ENCODE measurements at places on chromosomes 3 and 15.

DNA sequence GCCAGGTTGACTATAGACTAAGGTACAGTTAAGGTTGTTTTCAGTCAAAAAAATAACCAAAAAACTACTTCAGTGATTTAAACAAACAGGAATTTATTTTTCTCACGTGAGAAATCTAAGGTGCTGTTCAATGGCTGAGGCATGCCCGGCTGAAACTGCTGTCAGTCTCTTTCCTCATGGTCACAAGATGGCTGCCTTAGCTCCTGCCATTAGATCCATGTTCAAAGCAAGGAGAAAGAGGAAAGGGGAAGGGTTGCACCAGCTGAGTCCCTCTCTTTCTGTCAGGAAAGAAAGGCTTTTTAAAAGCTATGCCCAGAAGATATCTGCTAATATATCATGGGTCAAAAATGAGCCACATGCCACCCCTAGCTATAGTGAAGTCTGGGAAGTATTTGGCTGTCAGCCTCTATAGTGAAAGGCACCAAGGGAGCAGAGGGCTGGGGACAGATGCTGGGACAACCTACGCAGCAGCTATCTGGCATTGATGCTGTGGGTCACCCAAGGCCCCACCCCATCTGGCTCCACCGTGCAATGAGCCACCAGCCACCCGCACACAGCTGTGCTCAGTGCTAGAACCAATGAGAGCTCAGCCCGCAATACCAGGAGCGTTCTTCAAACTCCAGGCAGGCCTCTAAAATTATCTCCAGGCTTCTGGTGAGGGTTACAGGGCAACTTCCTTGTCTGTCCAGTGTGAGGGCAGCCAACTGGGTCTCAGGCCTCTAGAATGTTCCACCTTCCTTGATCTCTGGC is 64.7 kb upstream of the GATA2 start:
- DNase-seq, result no peak

DNA sequence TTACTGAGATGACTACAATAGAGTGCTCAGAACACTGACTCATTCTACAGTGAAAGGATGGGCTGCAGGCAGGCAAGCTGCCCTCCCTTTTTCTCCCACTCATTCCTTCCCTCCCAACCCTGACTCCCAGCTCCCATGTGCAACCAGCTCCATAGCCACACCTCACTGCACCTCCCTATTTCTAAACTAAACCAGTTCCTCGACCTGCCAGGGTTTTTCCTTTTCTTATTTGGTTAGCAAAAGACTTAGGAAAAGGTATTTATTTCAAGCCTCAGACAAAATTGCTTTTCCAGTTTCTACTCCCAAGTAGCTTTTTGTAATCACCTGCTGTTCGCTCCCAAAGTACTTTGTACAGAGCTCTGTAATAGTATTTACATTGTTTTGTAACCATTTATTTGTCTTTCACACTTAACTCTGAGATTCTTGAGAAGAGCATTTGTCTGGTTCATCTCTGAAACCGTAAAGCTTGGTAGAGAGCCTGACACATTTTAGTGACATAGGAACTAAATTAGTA is 2.2 kb downstream of the AADAC start:
- no peak for DNase-seq

DNA sequence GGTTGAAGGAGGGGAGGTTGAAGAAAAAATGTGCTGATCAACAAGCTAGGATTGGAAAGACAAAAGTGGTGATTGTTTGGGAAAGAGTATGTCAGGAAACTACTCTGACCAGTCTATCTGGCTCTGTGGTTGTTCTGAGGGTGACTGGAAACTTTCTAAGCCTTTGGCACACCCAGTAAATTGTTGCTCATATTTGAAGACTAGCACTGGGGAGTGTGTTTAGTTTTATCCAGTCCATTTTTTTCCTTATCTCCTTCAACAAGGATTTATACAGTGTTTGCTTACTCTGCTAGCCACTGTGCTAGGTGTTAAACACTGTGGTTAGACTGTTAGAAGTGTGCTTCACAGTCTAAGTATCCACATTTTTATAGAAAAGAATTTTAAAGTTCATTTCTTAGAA is 28.8 kb downstream of the PPM1L start:
- DNase-seq, result no peak

DNA sequence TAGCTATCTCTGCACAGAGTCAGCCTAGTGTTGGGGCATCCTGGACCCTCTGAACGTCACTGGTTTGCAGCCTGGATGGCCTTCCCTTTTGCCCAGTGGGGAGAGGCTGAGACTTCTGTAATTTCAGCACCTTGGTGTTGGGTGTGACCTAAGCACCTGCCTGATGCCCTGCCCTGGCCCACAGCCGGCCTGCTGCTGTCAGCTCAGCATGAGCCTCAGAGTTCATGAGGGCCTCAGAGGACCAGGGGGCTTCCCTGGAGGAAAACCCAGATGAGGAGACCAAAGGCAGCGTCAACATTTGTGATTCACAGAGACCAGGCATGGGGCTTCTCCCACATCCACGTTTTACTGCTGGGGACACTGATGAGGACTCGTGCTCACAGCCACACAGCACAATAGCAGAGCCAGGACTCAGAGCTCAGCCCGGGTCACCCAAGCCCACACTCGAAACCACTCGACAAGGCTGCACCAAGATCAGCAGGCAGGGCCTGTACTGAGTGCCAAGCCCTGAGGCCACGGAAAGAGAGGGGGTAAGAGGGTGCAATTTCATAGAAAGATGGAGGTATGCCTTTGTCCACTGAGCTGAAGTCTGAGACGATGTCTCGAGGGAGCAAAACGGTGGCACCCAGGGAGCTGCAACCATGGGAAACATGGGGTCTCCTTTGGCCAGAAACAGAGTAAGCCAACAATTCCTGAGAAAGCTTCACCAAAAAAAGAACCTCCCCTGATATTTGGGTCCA is 9.9 kb upstream of the GP9 start:
- DNase-seq, result no peak

- DNase-seq, result no peak
These were observed 96.5 kb downstream of the KCNAB1 start for GRCh38 chr3:156216852-156217251.

- no peak for DNase-seq
These were observed 76.8 kb upstream of the DPH6 start for GRCh38 chr15:35622641-35623340.

GRCh38 chr3:54355800-54356199 is 233.4 kb downstream of the CACNA2D3 start:
- DNase-seq, result no peak

DNA sequence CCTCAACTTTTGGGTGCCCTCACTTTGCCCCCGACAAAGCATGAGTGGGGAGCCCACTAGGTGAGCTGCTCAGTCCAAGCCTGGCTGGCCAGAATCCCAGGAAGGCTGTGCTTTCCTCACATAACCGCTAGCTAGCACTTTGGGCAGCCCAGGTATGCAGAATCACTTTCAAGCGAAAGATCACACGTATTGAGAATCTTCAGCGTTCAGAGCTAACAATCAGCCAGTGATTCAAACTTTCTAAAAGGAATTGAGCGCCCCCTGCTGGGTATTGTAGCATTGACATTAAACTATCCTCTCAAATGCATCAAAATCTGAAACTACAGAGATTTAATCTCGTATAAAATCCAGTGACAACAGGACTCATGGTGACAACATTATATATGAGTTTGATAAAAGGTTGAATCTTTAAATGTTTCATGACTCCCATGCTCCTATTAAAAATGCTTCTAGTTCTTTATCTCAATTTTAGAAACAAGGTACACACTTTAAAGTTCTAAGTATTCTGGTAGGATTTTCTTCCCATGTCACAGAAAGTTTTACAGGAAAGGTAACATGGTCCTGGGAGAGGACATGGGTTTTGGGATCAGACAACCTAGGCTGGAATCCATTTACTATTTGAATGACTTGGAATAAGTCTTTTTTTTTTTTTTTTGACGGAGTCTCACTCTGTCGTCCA is 11.8 kb downstream of the ANAPC13 start:
- peak; percentile 85 for DNase-seq

GRCh38 chr15:48516121-48516520 is 129.4 kb downstream of the FBN1 start:
- DNase-seq, result no peak

- DNase-seq, result no peak
These were observed 90.0 kb downstream of the ARIH1 start for GRCh38 chr15:72564091-72564490.

GRCh38 chr3:75985432-75985831 is 200.1 kb upstream of the ZNF717 start:
- DNase-seq, result no peak

DNA sequence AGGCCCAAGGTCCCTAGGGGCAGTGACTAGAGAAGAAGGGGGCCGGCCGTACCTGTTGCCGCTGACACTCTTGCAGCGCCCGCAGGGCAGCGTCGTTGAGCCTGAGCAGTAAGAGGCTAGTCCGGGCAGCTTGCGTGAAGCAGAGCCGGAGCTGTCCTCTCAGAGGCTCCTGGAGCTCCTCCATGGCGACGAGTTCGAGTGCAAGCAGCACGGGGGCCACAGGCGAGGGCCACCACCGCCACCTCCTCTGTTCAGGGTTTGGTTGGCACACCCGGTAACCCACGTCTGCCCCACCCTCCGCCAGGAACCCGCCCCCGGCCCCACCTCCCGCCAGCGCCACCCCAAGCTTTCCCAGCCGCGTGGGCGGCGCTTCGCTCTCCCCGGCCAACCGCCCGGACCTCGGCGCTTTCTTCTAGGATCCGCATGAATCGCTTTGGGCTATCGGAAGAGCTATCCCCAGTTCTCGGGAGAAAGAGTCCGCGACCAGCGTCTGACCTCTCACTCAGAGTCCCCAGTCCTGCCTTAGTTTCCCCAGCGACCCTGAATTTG is at the start of gene ELL3:
Gene ELL3, minus strand, starts transcription at position 249 of the 549 bp plus-strand sequence. Its CDS starts 65 bp downstream, at position 184.
- DNase-seq, result peak; percentile 60

DNA sequence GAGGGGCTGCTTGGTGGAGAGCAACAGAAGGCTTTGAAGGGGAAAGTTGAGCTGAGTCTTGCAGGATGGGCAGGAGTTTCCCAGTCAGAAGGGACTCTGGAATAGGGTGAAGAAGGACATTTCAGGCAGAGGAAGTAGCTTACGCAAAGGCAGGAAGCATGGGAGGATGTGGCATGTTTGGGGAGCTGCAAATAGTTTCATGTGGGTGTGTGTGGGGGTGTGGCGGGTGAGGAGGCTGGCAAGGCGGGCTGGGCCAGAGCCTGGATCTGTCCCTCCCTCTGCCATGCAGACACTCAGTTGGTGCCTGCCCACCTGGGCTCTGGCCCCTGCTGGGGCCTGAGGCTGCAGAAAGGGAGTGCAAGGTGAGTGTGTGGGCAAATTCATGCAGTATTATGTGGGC is 10.4 kb downstream of the TEX264 start:
- no peak for DNase-seq

DNA sequence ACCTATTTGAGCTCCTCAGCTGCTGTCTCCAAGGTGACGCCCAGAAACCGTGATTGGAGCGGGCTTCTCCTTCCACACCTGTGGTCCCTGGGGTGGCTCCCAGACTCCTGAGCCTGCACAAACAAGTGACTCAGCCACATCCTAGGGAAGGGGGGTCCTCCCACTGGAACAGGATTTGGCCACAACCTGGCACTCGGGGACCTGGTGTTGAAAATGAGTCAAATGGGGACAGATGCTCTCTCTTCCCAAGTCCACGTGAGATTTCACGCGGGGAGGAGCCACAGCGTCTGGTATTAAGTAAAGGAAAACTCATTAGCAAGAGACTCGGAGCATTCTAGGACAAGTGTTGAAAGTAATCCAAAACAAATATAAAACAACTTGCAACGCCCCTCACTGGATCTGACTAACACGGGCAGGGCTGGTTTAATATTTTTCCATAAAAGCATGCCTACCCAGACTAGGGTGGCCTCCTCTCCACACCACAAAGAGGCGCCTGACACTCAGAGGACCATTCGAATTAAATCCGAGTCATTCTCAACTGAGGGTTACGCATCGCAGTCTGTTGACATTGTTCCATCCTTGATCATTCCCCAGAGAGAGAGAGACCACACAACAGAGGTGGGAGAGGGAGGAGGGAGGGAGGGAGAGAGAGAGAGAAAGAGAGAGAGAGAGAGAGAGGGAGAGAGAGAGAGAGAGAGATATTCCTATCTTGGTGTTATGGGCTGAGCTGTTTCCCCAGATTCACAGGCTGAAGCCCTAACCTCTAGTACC is 74.4 kb downstream of the MGLL start:
- no peak for DNase-seq

DNA sequence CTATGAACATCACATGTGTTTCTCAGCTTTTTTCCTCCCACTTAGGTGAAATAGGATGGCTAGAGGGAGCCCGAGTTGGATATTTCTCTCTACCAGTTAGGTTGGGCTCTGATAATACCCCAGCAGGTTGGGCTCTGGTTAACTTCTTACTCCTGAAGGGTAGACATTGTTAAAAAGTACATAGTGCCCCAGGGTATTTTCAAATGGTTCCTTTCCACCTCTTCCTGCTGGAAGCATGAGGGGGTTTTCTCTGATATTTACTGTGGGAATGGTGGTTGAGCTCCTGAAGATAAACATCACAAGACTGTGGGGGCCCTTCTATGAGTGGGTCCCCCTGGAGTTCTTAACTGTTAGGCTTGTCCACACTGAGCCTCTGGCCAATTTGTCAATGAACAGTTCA is 36.1 kb upstream of the SPESP1 start:
- no peak for DNase-seq

GRCh38 chr3:157530637-157531300 is 27.6 kb upstream of the VEPH1 start:
- no peak for DNase-seq

- no peak for DNase-seq
These were observed 98.4 kb upstream of the PFN2 start for GRCh38 chr3:150069154-150069527.

DNA sequence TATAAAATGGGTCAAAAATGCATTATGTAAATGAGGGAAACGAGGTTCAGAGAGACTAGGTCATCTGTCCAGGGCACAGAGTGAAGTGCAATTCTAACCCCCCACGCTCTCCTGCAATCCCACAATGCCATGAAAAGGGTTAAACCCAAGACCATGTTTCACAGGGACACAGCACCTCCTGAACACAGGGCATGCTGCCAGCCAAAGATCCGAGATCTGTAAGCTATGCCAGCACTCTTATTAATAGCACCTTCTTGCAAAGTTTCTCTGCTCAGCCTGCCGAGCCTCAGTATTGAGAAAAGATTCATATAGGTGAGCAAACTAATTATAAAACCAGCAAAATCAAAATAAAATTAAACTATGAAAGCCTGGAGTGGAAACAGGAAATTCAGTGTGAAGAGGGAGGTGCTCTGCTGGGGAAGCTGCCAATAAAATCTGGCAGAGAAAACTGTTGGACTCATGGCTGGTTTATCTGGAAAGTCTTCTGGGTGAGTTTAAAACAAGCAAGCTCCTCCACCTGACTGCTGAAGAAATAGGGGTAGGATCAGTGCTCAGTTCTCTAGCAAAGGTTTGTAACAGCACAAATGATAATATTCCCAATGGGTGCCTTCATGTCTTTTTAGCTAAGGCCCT is 50.3 kb downstream of the LRIG1 start:
- DNase-seq, result no peak

- DNase-seq, result peak; percentile 82
These were observed 1.6 kb downstream of the FAM131A start for GRCh38 chr3:184339001-184339400.

- DNase-seq, result no peak
These were observed 215.5 kb downstream of the PDZRN3 start for GRCh38 chr3:73409138-73409763.

- no peak for DNase-seq
These were observed 20.4 kb downstream of the NANOGP8 start for GRCh38 chr15:35064576-35065190.

GRCh38 chr15:94125156-94125555 is 106.2 kb upstream of the MCTP2 start:
- DNase-seq, result no peak
